ENCODE measurements at places on chromosomes 16 and 17.

- no peak for DNase-seq
Observed at GRCh38 chr17:62658136-62658920, 30.9 kb downstream of the MRC2 start.

DNA sequence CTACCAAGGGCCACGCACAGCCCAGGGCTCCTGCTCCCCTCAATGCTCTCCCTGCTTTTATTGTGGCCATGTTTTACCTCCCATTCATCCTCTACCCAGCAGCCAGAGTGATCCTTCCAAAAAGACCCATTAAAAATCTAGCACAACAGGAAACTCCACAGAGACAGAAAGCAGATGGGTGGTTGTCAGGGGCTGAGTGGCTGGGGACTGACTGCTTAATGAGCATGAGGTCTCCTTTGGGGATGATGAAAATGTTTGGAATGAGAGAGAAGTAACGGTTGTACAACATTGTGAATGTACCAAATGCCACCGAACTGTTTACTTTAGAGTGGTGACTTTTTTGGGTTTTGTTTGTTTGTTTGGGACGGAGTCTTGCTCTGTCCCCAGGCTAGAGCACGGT, 107.4 kb downstream of the GAS7 start:
- no peak for DNase-seq

DNA sequence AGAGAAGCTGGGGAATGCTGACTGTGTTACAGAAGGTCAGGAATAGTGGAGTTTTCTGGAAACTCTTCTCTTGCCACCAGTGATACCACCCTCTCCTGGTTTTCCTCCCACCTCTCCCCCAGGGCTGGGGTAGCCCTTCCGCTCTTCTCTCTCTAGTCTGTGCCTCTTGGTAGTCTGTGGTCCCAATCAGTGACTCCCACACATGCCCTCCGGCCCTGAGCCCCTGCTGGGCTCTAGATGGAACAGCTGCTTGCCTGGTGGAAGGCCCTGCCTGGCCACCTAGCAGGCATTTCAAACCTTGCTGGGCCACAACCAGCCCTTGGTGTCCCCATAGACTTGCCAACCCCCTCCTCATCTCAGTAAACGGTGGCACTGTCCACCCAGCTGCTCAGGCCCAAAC, 15.2 kb upstream of the MTSS2 start:
- DNase-seq: no peak

DNA sequence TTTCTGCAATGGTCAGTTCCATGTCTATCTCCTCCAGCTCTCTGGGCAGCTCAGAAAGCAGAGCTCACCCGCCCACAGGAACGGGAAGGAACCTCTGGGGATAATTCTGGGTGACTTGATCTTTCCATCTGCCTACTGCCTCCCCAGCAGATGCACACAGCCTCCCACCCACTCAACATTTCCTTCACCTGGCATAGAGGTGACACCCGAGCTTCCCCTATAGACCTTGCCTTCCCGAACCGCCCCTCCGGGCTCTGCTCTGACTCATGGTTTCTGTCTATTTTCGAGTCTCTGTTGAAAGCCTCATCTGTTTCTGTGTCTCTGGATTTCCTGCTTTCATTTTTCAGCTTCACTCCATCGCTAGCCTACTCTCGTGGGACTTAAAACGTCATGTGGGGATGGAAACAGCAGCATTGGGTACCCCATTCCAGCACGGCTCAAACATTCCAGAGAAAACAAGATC, 11.4 kb downstream of the GGA3 start:
- DNase-seq: peak; percentile 37

- no peak for DNase-seq
Observed at GRCh38 chr16:89360760-89361435, 129.5 kb downstream of the ANKRD11 start.

- DNase-seq: peak; percentile 60
Observed at GRCh38 chr17:75679706-75680211, 12.6 kb downstream of the SAP30BP start.
